Stimulated activated CD4-positive, alpha-beta T cell treated with anti-CD3 and anti-CD28 coated beads, Interleukin-15, amount 100 ng/mL, for 1 hour (primary cell): ENCODE measurements at places on chromosomes 16 and 17.

DNA sequence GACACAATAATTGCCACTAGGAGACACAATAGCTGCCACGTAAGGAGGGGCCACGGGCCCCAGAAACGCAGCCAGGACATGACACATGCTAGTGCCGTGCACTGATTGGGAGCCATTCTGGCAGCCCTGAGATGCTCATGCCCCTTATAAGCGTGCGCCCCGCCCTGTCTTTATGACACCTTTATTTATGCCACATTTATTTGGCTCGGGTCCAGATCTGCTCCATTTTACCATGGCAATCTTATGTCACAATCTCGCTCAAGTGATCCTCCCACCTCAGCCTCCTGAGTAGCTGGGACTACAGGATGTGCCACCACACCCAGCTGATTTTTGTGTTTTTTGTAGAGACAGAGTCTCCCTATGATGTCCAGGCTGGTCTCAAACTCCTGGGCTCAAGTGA is 43.8 kb upstream of the NF1 start:
- DNase-seq: no peak

GRCh38 chr16:16101585-16101984 is 121.7 kb downstream of the ABCC6 start:
- no peak for DNase-seq

DNA sequence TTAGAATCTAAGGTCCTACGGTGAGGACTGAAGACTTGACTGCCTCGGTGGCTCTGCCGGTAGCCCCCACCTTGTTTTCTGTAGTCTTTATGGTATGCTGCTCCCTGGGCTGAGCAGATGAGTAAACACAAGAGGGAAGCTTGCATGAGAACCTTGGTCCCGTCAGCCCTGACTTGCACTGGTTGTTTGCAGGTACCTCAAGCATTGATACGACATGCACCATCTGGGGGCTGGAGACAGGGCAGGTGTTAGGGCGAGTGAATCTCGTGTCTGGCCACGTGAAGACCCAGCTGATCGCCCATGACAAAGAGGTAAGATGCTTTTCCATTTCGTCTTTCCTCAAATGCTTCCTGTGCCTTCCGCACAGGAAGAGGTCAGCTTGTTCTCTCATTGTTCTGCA is 21.1 kb upstream of the TACO1 start:
- DNase-seq: no peak

GRCh38 chr17:10041916-10042588 is 137.0 kb upstream of the RCVRN start:
- DNase-seq: no peak
